Left lung (tissue), 14 donors: ENCODE measurements at places on chromosomes 5 and 9. TPM values are rescaled to one million over a fixed set of nuclear protein-coding genes. Genes with fewer than 3 reads are reported as not detected.

- no peak for DNase-seq
- no peaks in the 10 kb centered on the region for H3K4me1 ChIP-seq
- no peak overlapping the region for H3K27ac ChIP-seq
- H3K36me3 ChIP-seq: no peaks in the 10 kb centered on the region
These were observed 492.0 kb upstream of the MEF2C start for GRCh38 chr5:89374818-89375521.

Gene FOXD4L4
- not detected for polyA plus RNA-seq

GRCh38 chr9:79432485-79432884, 139.3 kb upstream of the TLE4 start:
- no peak for DNase-seq
- H3K27ac ChIP-seq: no peak overlapping the region
- H3K4me1 ChIP-seq: no peaks in the 10 kb centered on the region
- H3K27me3 ChIP-seq: no peaks in the 10 kb centered on the region
- no peak overlapping the region for H3K4me3 ChIP-seq
- no peaks in the 10 kb centered on the region for H3K36me3 ChIP-seq

DNA sequence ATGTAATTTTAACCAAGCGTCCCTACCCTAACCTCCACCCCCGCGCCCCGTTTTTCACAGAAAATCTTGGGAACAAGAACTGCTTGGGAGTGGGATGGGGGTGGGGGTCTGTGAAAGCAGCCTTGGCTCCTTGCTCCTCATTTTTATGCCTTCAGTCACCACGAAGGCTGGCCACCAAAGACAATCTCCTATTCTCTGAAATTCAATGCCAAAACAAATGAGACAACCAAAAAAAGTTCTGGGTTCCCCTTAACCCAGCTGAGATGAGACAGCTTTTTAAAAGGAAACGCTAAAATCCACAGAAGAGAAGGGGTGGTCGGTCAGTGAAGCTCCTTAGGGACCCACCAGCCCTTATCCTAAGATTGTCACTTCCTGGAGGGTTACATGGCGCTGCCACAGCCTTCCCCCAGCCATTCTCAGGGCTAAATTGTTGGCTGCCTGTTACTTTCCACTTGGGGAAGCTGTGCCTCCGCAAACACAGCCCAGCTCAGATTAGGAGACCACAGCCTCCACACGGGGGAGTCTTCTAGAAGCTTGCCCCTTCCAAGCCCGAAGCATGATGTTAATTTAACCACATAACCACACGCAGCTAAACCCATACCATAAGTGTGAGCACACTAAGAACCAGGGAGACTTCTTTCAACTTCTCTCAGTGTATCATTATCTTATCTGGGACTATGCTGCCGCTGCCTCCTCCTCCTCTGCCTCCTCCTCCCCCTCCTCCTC, 136.3 kb downstream of the FOXD1 start:
- no peak for DNase-seq
- H3K4me3 ChIP-seq: no peak overlapping the region
- H3K27ac ChIP-seq: no peak overlapping the region
- H3K4me1 ChIP-seq: no peaks in the 10 kb centered on the region

Gene PCDHGA6
- polyA plus RNA-seq: 6.4 TPM

- no peak for DNase-seq
- H3K27ac ChIP-seq: no peak overlapping the region
- no peaks in the 10 kb centered on the region for H3K4me1 ChIP-seq
- no peak overlapping the region for H3K4me3 ChIP-seq
- H3K27me3 ChIP-seq: no peaks in the 10 kb centered on the region
These were observed 311.8 kb downstream of the DNAH5 start for GRCh38 chr5:13632676-13633075.

Gene AMBP
- 2.1 TPM for polyA plus RNA-seq

GRCh38 chr5:145479857-145480256, 355.3 kb downstream of the PRELID2 start:
- H3K27me3 ChIP-seq: no peaks in the 10 kb centered on the region
- no peaks in the 10 kb centered on the region for H3K36me3 ChIP-seq
- no peaks in the 10 kb centered on the region for H3K4me1 ChIP-seq
- no peak overlapping the region for H3K27ac ChIP-seq
- DNase-seq: no peak
